Cardiac septum (tissue), 1 donor: ENCODE measurements at places on chromosomes 2 and 18.
A peak's percentile ranks its signal among the peaks of the same experiment; 100 is the strongest.

DNA sequence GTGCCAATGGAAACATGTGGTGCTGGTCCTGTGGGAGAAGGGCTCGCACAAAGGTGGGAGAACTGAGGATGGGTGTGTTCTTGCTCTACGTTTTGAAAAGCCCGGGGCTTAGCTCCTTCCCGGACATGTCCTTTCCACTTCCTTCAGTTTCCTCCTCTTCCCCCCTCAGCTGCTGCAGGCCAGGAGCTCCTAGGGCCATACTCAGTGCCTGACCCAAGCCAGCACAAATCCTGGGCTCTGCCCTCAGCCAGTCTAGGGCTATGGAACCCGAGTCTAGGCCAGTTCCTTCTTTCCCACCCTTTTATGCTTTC lies 1.4 kb upstream of the SIX2 start:
- DNase-seq = peak; percentile 67

DNA sequence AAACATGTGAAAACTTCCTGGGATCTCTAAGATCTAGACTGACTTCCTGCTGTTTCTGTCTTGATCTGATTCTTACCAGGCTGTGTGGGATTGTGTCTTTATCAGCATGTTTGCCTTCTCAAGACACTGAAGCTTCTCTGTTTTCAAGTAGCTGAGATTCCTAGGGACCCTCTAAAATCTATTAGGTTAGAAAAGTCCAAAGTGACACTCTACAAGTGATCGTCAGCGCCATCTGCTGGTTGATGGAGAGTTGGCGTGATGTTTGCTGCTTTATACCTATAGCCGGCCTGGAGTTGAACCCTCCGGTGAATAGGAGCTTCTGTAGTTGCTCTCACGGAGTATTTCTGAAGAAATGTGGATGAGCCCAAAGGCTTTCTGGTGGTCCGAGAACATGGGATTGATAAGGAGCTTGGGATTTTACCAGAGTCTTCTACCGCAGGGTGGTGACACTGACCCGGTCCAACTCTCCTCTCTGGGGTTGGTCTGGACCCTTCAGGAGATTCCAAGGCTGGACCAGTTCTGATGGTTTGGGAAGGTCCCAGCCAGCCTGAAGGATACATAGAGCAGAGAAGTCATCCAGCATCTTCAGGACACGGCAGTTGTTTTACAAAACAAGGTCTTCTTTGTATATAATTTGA lies 96.0 kb upstream of the TTC39C start:
- peak; percentile 80 for DNase-seq

- no peak for DNase-seq
These were observed 248.0 kb upstream of the SOX11 start for GRCh38 chr2:5444168-5444567.

DNA sequence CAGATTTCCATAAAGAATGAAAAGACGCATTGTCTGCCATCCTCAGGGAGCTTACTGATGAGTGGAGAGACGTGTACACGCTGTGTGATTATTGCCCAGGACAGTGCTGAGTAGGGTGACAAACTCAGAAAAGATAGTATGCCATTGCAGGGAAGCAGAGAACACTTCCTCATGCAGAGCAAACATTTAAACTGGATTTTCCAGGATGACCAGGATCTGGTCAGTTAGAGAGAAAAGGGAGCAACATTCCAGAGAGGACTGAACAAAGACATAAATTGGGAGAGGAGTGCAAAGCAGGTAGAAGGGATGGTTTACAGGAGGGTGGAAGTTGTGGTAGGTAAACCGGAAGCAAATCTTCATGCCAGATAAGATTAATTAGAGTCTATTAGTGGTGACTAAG lies 2.3 kb downstream of the SLC9A2 start:
- DNase-seq = no peak

DNA sequence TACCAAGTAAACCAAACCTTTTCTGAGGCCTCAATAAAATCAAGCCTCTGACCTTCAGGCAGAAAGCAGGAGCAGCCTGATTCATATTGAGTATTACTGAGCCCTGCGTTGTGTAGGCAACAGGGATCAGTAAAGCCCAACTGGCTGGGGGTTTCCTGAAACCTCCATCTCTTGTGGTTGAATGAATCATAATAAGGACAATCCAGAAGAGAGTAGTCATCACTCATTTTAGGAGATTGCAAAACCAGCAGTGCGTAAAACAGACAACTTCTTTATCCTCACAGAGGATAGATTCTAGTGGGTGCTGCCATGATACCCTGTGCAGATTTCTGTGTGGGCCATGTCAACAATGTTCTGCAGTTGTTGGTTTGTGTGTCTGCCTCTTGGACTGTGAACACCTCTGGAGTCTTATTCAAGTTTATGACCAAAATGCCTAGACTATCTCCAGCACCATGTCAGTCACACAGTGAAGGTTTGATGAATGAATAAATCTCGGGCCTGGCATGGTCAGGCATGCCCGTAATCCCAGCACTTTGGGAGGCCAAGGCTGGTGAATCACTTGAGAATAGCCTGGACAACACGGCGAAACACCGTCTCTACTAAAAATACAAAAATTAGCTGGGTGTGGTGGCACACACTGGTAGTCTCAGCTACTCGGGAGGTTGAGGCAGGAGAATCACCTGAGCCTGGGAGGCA lies 51.8 kb upstream of the RAB27B start:
- no peak for DNase-seq

GRCh38 chr2:5736050-5736449 lies 43.9 kb downstream of the SOX11 start:
- no peak for DNase-seq
